GM20000 (cell line): ENCODE measurements at places on chromosomes 4 and X.
A peak's percentile ranks its signal among the peaks of the same experiment; 100 is the strongest.

DNA sequence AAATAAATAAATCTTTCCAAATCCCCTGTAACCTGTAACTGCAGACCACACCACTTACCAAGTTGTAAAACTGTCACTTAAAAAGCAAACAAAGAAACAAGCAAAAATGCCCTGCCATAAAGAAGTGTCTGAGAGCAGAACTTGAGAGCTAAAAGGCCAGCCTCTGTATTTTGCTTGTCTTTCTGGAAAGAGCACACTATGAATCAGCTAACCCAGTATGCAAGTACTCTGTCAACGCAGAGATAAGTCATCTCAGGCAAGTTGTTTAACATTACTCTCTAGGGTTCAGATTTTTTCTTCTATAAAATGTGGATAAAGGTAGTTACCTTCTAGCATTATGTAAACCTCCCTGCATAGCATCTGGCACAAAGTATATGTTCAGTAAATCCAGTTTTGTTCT, 134.8 kb downstream of the HS3ST1 start:
- no peak for DNase-seq

GRCh38 chr4:79613269-79613935, 205.4 kb upstream of the GK2 start:
- DNase-seq: no peak

GRCh38 chr4:184688447-184688846, 38.9 kb downstream of the PRIMPOL start:
- DNase-seq: no peak

DNA sequence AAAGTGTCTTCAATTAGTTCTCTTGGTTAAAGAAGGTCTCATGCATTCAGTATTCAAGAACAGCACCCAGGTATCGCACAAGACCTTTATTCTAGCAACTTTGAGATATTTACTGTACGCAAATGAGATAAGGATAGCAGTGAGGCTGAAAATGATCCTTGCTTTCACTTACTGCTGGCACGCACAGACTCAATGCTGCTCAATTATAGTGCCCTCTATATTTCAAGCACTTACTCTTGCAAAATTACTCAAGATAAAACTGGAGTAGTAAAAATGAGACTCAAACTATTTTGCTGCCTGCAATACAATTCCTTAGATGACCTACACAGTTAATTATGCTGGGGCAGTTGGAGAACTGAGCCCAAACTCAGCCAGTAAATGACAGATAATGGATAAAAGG, 60.9 kb downstream of the ADGRA3 start:
- no peak for DNase-seq

GRCh38 chr4:156954587-156954986, 17.0 kb downstream of the PDGFC start:
- DNase-seq: no peak

GRCh38 chr4:146550161-146550560, 28.4 kb upstream of the SLC10A7 start:
- no peak for DNase-seq

GRCh38 chr4:98518559-98519267, 139.7 kb downstream of the TSPAN5 start:
- peak; percentile 25 for DNase-seq

GRCh38 chrX:68454476-68455150, 21.3 kb upstream of the OPHN1 start:
- no peak for DNase-seq

DNA sequence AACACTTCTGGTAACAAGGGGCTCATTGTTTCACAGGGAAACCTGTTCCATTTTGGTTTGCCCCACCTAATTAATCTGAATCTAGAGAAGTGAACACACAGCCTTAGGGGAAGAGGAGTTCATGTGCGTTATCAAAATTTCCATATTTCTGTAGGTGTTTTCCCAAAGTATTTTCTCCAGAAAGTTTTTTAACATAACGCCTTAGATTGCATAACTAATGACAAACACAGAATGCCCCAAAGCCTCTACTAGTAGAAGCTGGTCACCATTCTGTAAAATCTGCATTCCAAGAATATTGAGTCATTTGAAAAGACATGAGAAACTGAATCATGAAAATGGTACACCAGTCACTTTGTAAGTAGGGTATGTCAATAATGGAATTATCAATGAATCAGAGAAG, 41.1 kb downstream of the IL13RA2 start:
- no peak for DNase-seq

GRCh38 chr4:185411849-185412248, 13.9 kb downstream of the UFSP2 start:
- no peak for DNase-seq

GRCh38 chr4:146508229-146508939, 13.4 kb downstream of the SLC10A7 start:
- no peak for DNase-seq

- no peak for DNase-seq
Observed at GRCh38 chrX:140229191-140229590, 263.9 kb upstream of the CXorf66 start.

GRCh38 chrX:31658360-31658759, 586.5 kb upstream of the FTHL17 start:
- DNase-seq: peak; percentile 0

GRCh38 chr4:153222707-153223426, 18.6 kb downstream of the TRIM2 start:
- DNase-seq: peak; percentile 70

- DNase-seq: no peak
Observed at GRCh38 chrX:45668686-45669443, 468.2 kb upstream of the DIPK2B start.

GRCh38 chr4:55169352-55169961, 44.1 kb upstream of the KDR start:
- DNase-seq: no peak

DNA sequence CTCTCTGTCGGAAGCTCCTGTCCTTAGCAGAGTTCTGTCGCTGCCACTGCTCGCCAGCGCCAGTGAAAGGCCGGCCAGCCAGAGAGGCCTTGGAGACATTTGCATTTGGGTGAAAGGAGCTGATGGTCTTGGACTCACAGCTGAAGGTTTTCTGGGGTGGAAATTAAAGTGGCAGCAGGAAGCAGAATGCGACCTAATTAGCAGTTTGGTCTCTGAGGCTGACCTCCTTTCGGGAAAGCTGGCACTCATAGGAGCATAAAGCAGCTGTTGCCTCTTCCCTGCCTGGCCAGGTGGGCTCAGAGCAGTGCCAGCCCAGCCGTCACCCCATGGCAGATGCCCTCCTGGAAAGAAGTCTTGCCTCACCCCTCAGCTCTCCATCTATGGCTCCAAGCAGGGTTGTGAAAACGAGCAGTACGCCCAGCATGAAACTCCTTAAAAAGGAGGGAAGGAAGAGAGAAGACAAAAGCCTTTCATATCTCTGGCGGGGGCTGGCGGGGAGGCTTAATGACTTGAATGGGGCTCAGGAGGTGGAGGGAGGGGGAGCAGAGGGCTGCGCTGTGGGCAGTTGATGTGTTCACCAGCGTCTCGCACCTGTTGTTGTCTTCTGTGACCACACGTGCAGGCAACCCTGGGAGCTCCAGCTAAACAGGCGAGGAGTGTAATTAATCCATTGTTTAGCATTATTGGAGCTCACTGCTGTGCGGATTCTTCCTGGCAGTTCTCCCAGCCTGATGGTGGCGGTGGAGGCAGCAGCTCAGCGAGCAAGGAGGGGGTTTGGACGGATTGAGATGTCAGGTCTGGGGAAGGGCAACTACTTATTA, 264.0 kb downstream of the MID1IP1 start:
- DNase-seq: no peak

DNA sequence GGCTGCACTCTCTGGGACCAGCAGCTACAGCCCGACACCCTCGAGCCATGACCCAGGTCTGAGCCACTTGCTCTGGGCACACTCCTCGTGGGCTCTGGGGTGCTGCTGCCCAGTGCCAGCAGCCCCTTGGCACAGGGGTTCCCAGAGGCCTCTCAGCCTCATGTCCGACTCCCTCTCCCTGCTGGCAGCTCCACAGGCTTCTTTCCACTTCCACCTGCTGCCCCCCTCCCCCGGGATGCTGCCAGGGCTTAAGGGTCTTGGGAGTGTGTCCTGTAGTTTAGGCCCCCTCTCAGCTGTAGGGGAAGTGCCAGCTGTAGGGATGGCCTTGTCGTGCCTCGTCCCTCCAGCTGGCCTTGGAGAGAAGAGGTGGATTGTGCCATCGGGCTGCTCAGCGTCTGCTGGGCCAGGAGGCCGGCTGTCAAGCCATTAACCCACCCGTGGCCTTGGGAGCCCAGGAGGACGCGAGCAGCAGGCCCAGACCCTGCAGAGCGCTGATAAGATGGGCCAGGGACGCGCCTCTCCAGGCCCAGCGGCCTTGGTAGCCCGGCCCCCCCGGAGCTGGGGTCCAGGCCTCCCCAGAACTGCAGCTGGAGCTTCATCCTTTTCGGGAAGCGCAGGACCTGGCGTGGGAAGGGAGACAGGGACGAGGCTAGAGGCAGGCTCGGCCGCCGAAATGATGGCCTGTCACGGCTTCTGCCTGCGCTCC, 1.0 kb upstream of the USP27X start:
- no peak for DNase-seq

DNA sequence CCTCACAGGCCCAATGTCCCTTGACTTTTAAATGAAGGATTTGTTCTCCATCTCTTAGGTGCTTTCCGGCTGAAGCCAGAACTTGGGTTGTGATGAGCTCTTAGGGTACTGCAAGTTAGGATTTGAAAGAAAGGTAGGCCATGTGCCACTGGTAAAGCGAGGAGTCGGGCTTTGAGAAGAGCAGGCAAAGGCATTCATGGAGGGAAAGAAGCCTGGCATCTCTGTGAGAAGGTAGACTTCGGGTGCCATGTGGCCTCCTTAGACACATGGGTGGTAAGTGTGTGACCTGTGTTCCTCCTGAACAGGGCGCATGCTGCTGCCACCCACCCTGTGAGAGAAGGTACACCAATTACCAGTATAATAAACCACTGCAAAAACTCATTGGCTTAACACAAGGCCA, 102.9 kb downstream of the GATB start:
- no peak for DNase-seq

DNA sequence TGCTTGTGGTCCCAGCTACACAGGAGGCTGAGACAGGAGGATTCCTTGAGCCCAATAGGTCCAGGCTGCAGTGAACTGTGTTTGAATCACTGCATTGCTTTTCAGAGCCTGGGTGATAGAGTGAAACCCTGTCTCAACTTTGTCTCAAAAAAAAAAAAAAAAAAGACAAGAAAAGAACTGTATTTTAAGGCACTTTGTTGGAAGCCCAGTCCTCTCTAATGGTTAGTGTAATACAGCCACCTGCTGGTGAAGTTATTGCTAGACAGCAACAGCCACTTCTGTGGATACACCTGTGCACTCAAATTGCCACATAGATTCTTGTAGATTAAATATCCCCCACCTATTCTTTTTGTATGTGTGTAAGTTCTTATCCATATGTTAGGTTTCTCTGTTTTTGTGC, 10.1 kb upstream of the FGG start:
- DNase-seq: peak; percentile 71

GRCh38 chr4:3498407-3498806, 33.8 kb downstream of the LRPAP1 start:
- DNase-seq: no peak

DNA sequence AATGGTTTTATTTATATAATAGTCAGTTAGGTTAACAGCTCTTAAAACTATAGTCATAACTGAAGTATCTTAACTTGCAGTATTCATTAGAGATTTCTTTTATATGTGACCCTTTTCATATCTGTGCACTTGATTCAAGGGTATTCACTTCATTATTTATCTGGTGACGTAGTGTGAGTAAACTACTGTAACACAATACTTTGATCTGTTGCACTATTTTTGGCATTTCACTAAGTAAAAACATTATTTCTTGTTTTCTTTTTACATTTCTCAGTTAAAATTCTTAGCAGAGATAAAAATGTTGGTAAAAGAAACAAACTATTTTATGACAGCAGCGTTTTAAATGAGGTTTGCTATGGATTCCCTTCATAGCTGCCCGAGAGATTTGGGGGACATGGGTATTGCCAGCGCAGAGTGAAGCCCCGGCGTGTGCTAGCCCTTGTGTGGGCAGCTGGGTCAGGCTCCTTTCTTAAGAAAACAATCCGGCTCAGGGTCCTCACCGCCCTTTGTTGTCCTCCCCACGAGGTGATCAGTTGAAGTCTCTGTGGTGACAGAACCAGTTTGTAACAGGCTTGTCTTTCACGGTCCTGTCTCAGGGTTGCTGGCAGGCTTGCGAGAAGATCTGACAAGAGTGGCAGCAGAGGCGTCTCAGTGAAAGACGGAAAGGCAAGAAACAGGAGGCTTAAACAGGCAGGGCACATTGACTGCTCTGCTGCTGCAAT, 293.4 kb downstream of the BMPR1B start:
- no peak for DNase-seq

DNA sequence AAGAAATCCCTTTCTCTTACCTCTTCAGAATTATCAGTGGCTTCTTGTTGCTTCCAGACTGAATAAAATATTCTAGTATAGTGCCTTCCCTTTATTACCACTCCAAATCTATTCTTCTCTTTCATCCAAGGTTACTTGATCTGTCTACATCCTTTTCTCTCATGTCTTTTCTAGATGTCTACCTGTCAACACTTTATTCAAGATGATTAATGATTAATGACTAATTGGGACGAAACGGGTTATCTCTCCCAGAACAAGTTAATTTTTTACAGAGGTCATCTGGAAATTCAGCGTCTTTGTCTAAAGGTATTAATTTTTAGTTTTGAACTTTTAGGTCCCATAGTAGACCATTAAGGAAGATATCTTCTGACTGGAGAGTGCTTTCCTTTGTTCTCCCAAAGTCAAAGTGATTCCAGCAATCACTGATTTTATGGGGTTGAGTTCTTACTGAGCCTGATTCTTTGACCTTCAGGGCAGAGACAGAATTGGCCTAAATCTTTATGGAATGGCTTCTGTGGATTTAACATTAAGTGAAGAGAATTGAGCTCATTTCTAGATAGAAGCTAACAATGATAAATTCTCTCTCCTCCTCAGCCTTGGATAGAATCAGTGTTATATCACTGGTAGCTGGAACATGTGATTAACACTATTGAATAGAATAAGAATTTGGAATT, 335.4 kb upstream of the TEX13C start:
- DNase-seq: no peak

DNA sequence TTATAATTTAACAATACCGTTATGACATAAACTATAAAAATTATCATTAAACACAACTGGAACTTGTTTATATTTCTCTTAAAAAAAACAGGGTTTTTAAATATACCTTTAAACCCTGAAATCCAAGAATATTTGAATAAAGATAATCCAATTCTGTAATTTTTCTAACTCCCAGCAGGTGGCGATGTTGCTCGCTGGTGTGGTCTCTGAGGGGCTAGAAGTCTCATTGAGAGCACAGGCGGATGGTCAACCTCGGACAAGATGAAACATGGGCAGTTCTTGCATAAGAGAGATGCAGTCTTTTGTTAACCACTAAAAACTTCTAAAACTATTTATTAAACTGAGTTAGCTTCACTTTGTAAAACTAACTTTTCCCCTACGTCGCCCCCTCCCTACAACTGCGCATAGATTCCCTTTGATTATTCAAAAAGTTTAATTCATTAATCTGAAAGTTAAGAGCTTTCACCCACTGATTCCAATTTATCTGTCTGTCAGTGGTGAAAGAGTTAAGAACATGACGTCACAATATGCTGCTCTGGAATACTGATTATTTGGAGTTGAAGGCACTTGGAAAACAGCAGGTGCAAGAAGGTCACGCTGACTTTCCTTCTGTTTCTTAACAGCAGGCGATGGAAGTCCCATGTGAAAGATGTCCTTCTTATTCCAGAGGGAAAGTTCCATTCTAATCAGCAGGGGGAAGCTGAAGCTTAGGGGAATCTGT, 29.5 kb downstream of the DMP1 start:
- peak; percentile 31 for DNase-seq

- no peak for DNase-seq
Observed at GRCh38 chrX:10787264-10787663, 166.9 kb upstream of the MID1 start.

GRCh38 chrX:22652596-22652995, 347.2 kb upstream of the DDX53 start:
- DNase-seq: no peak
